CD4-positive, alpha-beta T cell treated with Interleukin-6 at 100 ng/mL for 8 hours (primary cell): ENCODE measurements at places on chromosomes 5 and 9.

DNA sequence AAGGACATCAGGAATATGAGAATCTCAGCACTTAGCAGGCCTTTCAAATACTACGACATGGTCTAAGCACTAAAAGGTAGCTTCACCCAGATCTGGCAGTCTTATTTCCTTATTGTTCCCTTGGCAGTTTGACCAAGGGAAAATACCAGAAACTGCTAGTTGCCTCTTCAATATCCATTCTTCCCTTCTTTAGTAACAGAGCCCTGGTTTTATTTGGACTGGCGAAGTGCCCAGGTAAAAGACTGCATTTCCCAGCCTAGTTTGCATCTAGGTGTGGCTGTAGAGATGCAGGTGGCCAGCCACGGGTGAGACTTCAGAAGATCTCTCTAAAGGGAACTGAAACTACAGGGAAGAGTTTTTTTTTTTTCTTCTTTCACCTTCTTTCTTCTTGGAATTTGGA, 21.6 kb downstream of the DMRT2 start:
- no peak for DNase-seq

DNA sequence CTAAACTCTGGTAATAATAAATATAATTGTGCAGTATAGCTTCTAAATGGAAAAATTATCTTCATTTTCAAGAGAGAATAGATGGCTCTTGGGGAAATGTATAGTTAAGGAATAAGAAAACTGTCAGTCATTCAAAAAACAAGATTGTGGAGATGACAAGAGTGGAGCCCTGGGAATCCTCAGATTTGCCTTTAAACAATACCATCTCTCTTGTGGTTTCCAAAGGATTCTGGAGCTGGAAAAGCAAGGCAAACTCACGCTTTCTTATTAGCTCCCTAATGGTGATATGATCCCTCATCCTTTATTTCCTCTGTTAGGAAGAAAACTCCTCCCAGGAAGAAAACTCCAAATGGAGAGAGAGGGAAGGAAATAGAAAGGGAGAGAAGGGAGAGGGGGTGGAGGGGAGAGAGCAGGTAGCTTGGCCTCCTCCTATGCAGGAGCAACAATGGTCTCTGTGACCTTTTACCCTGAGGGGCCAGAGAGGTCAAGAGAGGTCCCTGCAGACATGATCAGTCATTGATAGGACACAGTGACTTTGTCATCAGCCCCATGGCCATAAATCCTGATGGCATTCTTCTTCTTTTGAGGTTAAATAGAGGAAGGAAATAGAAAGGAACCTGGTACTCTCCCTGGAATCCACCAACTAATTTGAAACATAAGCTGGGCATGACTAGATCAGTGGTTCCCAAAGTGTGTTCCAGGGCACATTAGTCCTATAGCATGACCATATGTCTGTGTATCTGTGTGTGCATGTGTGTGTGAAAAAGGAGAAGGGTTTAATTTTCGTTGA, 312.2 kb downstream of the ARRDC3 start:
- no peak for DNase-seq

GRCh38 chr5:74063346-74063745, 437.4 kb downstream of the ARHGEF28 start:
- no peak for DNase-seq

DNA sequence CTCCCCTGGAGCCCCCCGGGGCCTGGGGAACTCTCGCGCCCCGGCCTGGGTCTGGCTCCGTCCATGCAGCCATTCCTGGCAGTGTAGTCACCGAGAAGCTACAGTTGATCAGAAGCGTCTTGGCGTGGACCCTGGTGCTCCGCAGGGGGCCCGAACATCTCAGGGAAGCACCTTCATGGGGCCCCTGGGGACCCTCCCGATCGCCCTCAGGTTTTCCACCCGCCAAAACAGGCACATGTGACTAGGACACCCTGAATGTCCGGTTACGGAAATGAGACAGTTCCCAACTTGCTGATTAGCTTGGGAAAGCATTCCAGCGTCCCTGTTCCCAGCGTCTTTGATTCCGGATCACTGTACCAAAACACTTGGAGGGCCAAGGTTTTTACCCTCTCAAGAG, 472 bp downstream of the FBXO4 start:
- peak; percentile 9 for DNase-seq

GRCh38 chr9:38172586-38172985, 103.6 kb upstream of the SHB start:
- no peak for DNase-seq

- DNase-seq: no peak
Measured at GRCh38 chr5:474840-475661, 32.1 kb downstream of the EXOC3 start.

DNA sequence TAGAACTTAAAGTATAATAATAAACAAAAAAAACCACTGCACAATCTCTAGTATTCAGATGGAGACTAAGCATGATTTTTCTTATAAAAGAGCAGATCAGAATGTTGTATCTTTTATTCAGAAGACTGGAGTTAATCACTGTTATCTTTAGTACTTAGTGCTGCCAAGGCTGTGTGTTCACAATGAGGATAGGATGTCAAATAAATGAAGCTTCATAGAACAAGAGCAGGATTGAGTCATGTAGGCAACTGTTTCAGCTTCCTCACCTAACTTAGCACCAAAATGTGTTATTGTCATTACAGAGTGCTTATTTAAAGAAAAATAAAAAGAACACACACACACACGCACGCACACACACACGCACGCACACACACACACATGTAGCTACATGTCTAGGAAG, 58.1 kb upstream of the CDKN2B start:
- DNase-seq: no peak

- DNase-seq: no peak
Measured at GRCh38 chr5:106140101-106140500, 1530.6 kb downstream of the EFNA5 start.

GRCh38 chr5:6850106-6850432, 136.8 kb downstream of the TENT4A start:
- no peak for DNase-seq

DNA sequence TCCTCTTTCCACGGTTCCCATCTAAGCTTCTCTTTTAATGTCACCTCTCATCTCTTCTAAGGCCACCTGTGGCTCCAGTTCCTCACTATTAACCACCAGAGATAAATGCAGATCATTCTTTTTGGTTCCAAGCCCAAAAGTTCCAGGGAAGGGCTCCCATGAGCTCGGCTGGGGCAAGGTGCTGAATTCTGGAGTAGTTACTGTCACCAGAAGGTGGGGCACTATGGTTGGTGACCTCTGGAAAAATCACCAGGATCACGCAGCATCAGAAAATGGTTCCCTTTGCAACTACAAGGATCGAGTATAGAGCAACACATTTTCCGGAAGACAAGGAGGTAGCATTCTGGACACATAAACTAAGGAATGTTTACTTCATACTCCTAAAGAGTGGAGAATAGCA, 528.7 kb upstream of the DAP start:
- DNase-seq: no peak

GRCh38 chr5:155546075-155546474, 532.5 kb downstream of the KIF4B start:
- no peak for DNase-seq

- no peak for DNase-seq
Measured at GRCh38 chr5:9198394-9198793, 347.5 kb downstream of the SEMA5A start.
